ENCODE measurements at places on chromosomes 3 and 15.

GRCh38 chr15:29921130-29921601 lies 98.9 kb upstream of the TJP1 start:
- DNase-seq, result no peak

DNA sequence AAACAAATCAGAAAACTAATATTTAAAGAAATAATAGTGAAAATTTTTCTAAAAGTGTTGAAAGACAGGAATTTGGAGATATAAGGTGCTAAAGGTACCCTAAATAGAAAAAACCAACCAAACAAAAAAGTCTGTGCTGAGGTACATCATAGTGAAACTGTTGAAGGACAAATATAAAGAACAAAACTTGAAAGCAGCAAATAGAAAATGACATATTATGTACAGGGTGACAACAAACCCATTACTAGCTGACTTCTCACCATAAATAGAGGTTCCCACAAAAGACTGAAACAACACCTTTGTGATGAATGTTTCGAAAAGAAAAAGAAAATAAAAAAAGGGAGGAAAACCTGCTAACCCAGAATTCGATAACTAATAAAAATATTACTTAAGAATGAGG lies 502.5 kb upstream of the NECTIN3 start:
- DNase-seq, result no peak

GRCh38 chr15:99615460-99615859 lies 49.7 kb downstream of the MEF2A start:
- DNase-seq, result no peak

DNA sequence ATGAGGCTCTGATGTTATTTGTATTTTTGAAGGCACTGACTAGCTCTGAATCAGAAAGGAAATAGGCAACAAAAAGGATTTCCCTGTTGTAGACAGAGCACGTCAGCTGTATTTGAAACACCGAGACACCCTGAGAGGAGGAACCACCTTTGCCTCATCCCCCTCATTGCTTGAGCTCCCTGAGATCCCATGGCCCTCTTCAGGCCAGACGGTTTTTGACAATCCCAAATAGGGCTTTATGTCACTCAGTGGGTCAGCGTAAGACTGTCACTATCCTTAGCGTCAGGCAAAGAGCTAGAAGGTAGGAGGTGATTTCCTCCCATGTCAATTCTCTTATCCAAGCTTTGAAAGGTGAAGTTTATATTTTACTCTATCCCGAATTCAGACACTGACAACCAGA lies 254.3 kb downstream of the ZNF621 start:
- no peak for DNase-seq

DNA sequence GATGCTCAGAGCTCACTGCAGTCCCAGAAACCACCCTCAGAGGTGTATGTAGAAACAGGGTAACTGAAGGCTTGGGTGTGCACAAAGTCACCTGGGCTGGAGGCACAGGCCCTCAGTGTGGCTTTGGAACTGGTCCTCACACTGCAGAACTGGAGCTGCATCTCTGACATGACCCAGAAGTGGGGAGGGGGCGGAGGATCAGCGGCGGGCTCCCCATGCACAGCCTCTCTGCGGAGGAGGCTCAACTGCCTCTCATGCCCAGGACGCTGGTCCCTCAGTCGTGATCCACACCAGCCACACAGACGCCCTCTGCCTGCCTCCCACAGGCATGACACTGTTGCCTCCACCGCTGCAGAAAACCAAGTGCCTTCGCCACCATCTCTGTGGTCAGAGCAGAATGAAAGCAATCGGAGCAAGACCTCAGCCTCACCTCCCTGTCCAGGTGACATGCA lies 73.7 kb downstream of the TM2D3 start:
- no peak for DNase-seq

DNA sequence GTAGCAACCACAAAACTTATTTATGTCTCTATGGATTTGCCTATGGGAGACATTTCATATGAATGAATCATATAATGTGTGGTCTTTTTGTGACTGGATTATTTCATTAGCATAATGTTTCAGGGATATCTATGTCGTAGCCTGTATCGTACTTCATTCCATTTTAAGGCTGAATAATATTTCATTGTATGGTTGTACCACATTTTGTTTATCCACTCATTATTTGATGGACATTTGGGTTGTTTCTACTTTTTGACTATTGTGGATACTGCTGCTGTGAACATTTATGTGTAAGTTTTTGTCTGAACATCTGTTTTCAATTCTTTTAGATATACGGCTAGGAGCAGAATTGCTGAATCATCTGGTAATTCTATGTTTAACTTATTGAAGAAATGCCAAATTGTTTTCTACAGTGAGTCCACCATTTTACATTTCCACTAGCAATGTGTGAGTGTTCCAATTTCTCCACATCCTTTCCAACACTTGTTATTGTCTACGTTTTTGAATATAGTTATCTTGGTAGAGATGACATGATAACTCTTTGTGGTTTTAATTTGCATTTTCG lies 134.4 kb upstream of the DAZL start:
- no peak for DNase-seq

DNA sequence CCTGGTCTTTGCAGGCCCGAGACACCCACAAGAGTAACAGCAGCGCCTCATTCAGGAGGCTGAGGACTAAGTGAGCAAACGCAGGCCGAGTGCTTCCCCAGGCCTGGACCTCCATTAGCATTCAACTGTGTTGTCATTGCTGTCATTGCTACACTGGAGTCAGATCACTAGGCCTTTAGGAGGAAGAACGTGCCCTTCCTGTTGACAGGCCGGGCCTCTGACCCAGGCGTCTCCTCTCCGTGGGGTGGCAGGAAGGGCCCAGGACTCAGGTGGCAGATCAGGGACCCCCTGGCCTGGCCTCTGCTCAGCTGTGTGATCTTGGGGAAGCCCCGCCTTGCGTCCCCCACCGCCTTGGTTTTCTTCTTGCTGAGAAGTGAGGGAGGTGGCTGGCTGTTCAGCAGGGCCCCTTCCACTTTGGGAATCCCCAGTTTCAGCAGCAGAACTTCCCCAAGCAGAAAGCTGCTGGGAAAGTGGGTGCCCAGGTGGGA lies 19.1 kb downstream of the ZDHHC19 start:
- no peak for DNase-seq

GRCh38 chr3:12221663-12222062 lies 63.0 kb upstream of the TIMP4 start:
- DNase-seq, result no peak

GRCh38 chr3:97121386-97121785 lies 307.0 kb downstream of the EPHA6 start:
- no peak for DNase-seq

- DNase-seq, result no peak
Observed at GRCh38 chr3:130907966-130908365, 14.1 kb downstream of the ATP2C1 start.

DNA sequence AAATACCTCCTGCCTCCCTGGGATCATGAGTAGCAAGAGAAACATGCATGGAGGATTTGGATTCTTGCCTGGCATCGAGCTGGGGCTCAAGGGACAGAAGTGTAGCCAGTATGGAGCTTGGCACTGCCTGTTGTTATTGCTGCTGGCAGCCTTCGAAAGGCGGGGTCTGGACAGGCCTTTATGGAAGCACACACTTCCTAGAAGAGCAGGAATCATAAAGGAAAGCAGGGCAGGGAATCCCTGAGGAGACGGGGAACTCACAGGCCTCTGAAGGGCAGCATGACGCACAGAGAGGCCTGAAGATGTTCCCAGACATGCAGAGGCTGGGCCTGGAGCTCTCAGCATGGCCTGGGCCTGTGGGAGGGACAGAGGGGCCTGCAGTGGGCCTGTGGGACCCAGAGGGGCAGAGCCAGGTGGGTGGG lies 18.6 kb upstream of the SLC41A3 start:
- no peak for DNase-seq

DNA sequence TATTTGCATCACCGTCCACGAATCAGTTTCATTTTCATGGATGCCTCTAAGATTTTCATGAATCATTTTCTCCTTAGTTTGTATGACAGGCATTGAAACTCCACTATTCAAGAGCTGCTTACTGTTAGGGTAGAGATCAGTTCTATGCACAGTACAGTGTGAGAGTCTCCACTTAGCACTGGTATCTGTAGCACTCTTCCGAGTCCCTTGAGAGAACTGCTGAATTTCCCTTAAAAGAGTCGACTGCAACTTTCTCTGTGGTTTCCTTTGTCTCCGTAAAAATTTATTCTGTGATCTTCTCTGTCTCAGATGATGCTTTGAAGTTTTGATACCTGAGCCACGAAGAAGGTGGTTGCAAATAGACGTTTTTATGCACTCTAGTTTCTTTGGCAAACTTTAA lies 14.8 kb downstream of the GTPBP8 start:
- no peak for DNase-seq

- no peak for DNase-seq
Observed at GRCh38 chr3:173553635-173554280, 156.2 kb downstream of the NLGN1 start.

- no peak for DNase-seq
Observed at GRCh38 chr15:52546031-52546751, 17.5 kb upstream of the MYO5A start.

- DNase-seq, result no peak
Observed at GRCh38 chr15:42918047-42918446, 2.5 kb downstream of the TTBK2 start.

- DNase-seq, result no peak
Observed at GRCh38 chr15:90400005-90400758, 12.1 kb downstream of the IQGAP1 start.

GRCh38 chr3:167502401-167502800 lies 28.6 kb upstream of the SERPINI2 start:
- DNase-seq, result no peak

DNA sequence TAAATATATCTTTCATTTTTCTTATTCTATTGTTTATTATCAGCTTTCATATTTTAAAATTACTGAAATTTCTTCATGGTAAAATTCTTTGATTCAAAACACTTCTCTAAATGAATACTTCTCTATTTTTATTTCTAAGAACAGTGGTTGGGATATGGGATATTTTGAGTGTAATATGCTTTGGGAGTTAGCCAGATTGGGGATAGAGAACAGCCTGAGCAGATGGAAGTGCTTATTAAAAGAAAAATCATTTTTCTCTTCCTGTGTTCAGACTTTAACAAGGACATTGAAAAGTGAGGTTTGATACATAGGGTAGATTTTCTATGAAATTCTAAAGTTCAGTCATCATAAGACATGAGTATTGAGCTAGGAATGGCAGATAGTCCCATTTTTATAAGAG lies 84.8 kb downstream of the COL6A5 start:
- no peak for DNase-seq

- DNase-seq, result no peak
Observed at GRCh38 chr15:58057559-58057958, 8.0 kb downstream of the ALDH1A2 start.

- no peak for DNase-seq
Observed at GRCh38 chr3:2156244-2156847, 57.7 kb downstream of the CNTN4 start.

DNA sequence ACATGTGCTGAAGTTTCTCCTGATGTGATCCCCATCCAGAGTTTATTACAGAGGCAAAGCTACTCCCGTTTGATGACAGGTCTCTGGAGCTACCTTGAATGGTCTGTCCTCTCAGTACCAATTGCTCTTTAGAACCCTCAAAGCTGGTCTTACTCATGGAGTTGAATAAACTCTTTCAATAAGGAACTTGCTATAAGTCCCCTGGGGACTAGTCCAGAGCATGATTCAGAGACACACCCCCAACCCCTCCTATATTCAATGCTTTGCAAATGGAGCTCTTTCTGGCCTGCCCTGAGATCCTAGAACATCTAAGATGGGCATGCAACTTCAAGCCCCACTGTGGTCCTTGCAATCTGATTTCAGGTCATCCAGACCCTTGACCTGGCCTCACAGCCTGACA lies 23.9 kb upstream of the TPM1 start:
- no peak for DNase-seq
